ENCODE measurements at places on chromosomes 5 and 9.

- DNase-seq, result no peak
Measured at GRCh38 chr5:150302301-150303069, at the start of gene ARSI. Gene ARSI (minus strand): TSS chr5:150302905. CDS start chr5:150302373, 532 bp downstream.

GRCh38 chr9:110880189-110880588 is 158.1 kb downstream of the LPAR1 start:
- DNase-seq, result no peak

DNA sequence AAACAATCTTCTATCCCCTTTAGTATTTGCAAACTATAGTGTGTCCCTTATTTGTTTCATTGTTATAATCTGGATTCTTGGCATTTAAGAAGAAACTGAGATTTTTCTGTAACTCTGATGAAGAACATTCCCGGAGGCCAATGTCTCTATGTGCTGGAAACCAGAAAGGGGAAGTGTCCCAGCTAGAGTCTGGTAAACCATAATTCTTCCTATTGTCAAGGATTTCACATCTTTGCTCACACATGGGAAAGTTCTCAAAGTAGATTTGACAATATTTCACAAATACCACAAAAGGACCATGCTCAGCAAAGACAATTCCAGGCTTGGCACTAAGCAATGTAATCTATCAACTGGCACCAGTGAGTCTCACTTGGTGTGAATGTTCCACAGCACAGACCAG is 146.8 kb downstream of the MUSK start:
- no peak for DNase-seq

DNA sequence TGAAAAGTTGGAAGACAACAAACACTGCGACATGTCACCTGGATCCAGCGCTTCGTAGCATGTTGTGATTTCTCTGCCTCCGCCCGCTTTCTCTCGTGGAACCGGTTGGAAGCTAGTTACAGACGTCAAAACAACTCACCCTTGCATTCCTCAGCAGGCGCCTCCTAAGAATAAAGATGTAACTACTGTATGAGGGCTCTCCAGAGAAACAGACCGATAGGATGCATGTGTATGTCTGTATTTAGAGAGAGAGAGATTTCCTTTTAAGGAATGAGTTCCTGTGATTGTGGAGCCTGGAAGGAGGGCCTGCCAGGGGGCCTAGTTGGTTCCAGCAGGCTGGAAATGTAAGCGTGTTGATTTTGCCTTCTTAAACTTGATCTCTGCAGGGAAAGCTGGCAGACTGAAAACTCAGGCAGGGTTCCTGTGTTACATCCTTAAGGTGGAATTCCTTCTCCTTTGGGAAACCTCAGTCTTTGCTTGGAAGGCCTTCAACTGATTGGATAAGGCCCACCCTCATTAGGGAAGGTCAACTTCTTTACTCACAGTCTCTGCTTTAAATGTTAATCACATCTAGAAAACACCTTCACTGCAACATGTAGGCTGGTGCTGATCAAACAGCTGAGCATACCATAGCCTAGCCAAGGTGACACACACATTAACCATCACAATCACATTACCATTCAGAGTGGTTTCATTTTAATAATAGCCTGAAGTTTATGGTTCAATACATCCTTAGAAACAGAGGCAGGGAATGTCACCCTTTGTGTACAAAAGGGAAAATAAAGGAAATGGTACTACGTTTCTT is 163.8 kb downstream of the SYK start:
- DNase-seq, result no peak

All from NCI-H1105 (cell line).